ENCODE measurements at places on chromosomes 3 and 15. TPM values are rescaled to one million over a fixed set of nuclear protein-coding genes. Genes with fewer than 3 reads are reported as not detected.

The MEX3B gene
- polyA plus RNA-seq, result 13.6 TPM

The EFCAB12 gene
- 0.60 TPM for polyA plus RNA-seq

The MTFMT gene
- polyA plus RNA-seq, result 7.7 TPM

The DUT gene
- polyA plus RNA-seq, result 71.4 TPM

The ZNF80 gene
- not detected for polyA plus RNA-seq

The RARB gene
- polyA plus RNA-seq, result 0.15 TPM

The GHSR gene
- not detected for polyA plus RNA-seq

The FHIT gene
- polyA plus RNA-seq, result 0.89 TPM

The EXOG gene
- polyA plus RNA-seq, result 5.1 TPM

The LTF gene
- 0.36 TPM for polyA plus RNA-seq

The GRK7 gene
- not detected for polyA plus RNA-seq

The RAP2B gene
- 9.0 TPM for polyA plus RNA-seq

The PLXND1 gene
- polyA plus RNA-seq, result 21.7 TPM

The TMEM266 gene
- polyA plus RNA-seq, result 2.6 TPM

The FRMD5 gene
- 12.6 TPM for polyA plus RNA-seq

The SMCO1 gene
- polyA plus RNA-seq, result not detected

The NANOGP8 gene
- polyA plus RNA-seq, result 14.5 TPM

The SPTSSB gene
- 52.5 TPM for polyA plus RNA-seq

The LRTM1 gene
- not detected for polyA plus RNA-seq

The CADM2 gene
- polyA plus RNA-seq, result 28.3 TPM

The ZDHHC19 gene
- 2.5 TPM for polyA plus RNA-seq

The MCCC1 gene
- 11.3 TPM for polyA plus RNA-seq

The CCDC12 gene
- polyA plus RNA-seq, result 29.5 TPM

The KY gene
- polyA plus RNA-seq, result not detected

The PLSCR5 gene
- not detected for polyA plus RNA-seq

The MAP6D1 gene
- polyA plus RNA-seq, result 5.4 TPM

The PIK3CA gene
- 1.6 TPM for polyA plus RNA-seq

The CLDN16 gene
- 0.02 TPM for polyA plus RNA-seq

The RAB6B gene
- polyA plus RNA-seq, result 7.9 TPM

The COL6A5 gene
- 0.05 TPM for polyA plus RNA-seq

The PP2D1 gene
- not detected for polyA plus RNA-seq

The SKOR1 gene
- polyA plus RNA-seq, result 0.03 TPM

The IL20RB gene
- polyA plus RNA-seq, result 1.8 TPM

The ADIPOQ gene
- not detected for polyA plus RNA-seq

The GOLGA8S gene
- 0.05 TPM for polyA plus RNA-seq

The TEX55 gene
- polyA plus RNA-seq, result not detected

The FAM43A gene
- 2.3 TPM for polyA plus RNA-seq

The RBP2 gene
- polyA plus RNA-seq, result not detected

The USP19 gene
- polyA plus RNA-seq, result 46.4 TPM

The TRPM1 gene
- polyA plus RNA-seq, result 0.05 TPM

The DCP1A gene
- polyA plus RNA-seq, result 12.9 TPM

The LINGO1 gene
- 114 TPM for polyA plus RNA-seq

The CD86 gene
- polyA plus RNA-seq, result 0.12 TPM

The NOX5 gene
- not detected for polyA plus RNA-seq

The LXN gene
- 3.2 TPM for polyA plus RNA-seq

The FANCD2OS gene
- not detected for polyA plus RNA-seq

The LOXL1 gene
- polyA plus RNA-seq, result 22.7 TPM

The SAMD7 gene
- not detected for polyA plus RNA-seq

The TLR9 gene
- 0.05 TPM for polyA plus RNA-seq

The ADCY5 gene
- polyA plus RNA-seq, result 48.9 TPM

The CNTN4 gene
- 0.30 TPM for polyA plus RNA-seq

The ALDH1A2 gene
- 0.13 TPM for polyA plus RNA-seq

The SNTN gene
- not detected for polyA plus RNA-seq

The LRIG1 gene
- polyA plus RNA-seq, result 94.1 TPM

The RHCG gene
- polyA plus RNA-seq, result 0.53 TPM

The STRA6 gene
- polyA plus RNA-seq, result 21.0 TPM

The ANKRD63 gene
- polyA plus RNA-seq, result 0.18 TPM

The ATP13A5 gene
- not detected for polyA plus RNA-seq

The CPLX3 gene
- polyA plus RNA-seq, result 0.27 TPM

The PLOD2 gene
- 2.5 TPM for polyA plus RNA-seq
